ENCODE measurements at places on chromosomes 6 and 20.

GRCh38 chr6:118892355-118892991 is 1.5 kb upstream of the ASF1A start:
- DNase-seq, result no peak

DNA sequence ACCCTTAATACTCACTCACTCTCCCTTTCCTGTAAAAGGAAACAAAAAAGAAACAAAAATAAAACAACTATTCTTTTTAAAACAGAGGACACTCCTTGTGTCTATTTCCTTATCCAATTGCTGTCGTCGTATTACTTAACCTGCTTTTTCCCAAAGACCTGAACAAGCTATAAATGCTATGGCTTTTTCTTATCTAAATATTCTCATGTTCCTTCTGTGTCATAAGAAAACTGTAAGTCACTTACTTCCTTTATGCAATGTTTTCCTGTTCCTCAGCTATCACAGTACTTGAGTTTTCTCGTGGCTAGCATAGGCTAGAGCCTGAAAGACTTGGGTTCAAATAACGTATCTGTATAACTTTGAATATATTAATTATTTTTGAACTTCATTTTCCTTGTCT is 99.2 kb downstream of the IRAK1BP1 start:
- DNase-seq, result no peak

- peak; percentile 22 for DNase-seq
Observed at GRCh38 chr6:106512048-106512967, 117.0 kb downstream of the RTN4IP1 start.

DNA sequence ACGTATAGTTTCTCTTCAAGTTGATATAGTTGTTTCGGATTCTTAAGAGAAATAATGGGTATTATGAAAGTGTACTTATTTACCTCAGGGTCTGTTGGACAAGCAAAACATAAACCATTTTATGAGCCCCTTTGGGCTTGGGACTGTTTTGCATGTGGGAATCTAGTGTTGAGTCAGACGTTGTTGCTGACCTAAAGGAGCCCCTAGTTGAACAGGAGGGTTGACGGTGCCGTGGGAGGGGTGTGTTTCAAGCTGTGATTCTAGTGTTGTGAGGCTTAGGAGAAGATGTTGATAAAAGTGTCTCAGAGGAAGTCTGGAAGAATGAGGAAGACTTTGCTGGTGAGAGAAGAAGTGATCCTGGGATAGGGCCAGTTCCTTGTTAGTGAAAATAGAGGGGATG is 140.0 kb downstream of the ARID1B start:
- no peak for DNase-seq

DNA sequence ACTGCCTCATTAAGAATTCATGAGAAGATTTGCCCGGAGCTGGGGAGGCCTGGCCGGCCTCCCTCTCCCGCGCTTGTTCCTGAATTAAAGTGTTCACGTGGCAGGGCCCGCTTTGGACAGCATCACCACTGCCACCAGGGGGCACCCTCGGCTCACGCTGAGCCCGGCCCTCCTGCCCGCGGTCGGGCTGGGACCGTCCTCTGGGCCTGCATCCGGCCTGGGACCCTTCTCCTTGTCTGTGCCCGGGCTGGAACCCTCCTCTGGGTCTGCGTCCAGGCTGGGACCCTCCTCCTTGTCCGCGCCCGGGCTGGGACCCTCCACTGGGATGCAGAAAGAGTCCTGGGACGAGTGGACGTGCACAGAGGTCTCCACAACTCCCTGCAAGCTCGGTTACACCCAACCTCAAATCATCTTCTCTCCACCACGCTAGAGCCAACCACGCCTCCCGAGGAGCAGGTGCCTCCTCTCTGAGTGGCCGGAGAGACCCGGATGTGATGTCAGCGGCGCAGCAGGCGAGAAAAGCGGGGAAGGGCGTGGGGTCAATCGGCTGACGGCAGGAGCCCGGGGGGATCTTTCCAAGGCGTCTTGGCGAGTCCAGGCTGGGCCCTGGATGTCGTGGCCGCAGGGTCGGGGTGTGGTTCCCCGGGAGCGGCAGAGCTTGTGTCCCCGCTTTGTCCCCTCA is 50.9 kb upstream of the DACT2 start:
- no peak for DNase-seq

GRCh38 chr6:169847141-169847674 is 95.8 kb downstream of the ERMARD start:
- DNase-seq, result no peak

GRCh38 chr20:22680031-22680740 is 95.8 kb upstream of the FOXA2 start:
- no peak for DNase-seq

- no peak for DNase-seq
Observed at GRCh38 chr6:9711365-9711764, 703.5 kb downstream of the TFAP2A start.

DNA sequence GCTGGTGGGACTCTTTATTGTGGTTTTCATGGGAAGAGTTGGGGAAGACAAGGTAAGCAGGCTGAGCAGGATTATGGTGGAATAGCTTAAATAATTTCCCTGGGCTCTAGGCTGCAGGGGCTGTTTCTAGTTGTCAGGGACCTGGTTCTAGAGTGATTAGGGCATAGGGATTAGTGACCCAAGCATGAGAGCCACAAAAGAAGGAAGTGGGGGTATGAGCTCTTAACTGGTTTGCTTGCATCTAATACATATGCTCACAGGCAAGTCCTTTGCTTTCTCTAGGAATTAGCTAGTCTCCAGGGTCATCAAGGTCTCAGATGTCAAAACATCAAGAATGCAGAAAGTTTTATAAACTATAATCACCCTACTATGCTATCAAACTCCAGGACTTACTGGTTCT is 67.5 kb upstream of the NRN1 start:
- no peak for DNase-seq
